ENCODE measurements at places on chromosomes 1 and 21.

- DNase-seq: no peak
These were observed 2.6 kb downstream of the TAGLN2 start for GRCh38 chr1:159922511-159923202.

DNA sequence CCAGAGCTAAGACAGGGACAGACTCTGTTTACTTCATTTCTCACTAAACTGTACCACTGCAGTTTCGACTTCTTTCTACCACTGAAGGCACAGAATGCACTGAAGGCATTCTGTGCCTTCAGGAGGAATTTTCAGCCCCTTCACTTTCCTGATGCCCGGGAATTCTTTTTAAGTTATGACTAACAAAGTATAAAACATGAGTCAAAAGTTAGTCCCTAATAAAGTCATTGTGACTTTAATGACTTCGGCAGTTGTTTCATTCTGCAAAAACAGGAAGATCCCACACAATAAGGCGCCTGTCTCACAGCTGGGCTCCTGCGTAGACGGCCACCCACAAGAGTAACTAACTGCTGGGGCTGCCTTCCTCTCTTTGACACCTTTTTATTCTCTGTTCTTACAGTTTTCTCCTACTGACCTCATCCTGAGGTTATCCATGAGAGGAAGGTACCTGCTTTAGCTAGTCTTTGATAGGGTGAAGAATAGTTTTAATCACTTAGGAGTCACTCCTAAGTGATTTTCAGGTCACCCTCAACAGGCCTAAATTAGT is 183.9 kb upstream of the SGIP1 start:
- DNase-seq: no peak

DNA sequence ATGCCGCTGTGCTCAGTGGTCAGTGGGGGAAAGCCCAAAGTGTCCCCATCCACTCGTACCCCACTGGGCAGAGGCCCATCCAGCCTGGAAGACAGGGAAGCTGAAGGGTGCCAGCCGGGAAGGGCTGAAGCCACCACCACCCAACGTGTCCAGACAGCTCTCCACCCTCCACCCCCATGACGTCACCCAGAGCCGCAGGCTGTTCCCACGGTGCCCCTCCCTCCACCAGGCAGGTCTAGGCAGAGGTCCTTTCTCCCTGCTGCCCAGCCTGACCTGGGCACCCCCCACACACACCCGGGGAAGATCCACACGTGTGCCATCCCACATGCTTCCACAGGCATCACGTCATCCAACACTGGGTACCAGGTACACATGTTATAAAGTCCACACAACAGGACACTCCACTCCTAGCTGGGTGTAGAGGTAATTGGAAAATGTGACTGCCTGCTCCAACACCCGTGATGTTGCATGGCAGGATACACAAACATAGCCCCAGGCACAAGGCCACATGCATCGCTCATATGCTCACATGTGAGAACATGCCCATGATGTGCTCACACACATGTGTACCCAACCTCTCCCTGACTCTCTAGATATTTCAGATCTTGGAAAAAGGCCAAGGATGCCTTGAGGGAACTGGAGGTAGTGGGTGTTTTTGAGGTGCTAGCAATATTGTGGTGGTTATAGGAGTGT is 5.1 kb upstream of the ARHGAP30 start:
- DNase-seq: no peak

- DNase-seq: no peak
These were observed 15.9 kb downstream of the PCSK9 start for GRCh38 chr1:55055084-55055882.

GRCh38 chr1:16716691-16717335 is 23.5 kb upstream of the RNU1-4 start:
- no peak for DNase-seq
